ENCODE measurements at places on chromosomes 4 and X. TPM values are rescaled to one million over a fixed set of nuclear protein-coding genes. Genes with fewer than 3 reads are reported as not detected.

Gene LINC00632
- 2.7 TPM for total RNA-seq

Gene CCDC110
- total RNA-seq, result 0.35 TPM

Gene CNGA1
- total RNA-seq, result not detected

Gene HTRA3
- total RNA-seq, result 0.13 TPM

GRCh38 chr4:46211406-46211805 lies 87.6 kb upstream of the GABRG1 start:
- H3K27me3 ChIP-seq, result no peaks in the 10 kb centered on the region
- H3K4me1 ChIP-seq, result no peaks in the 10 kb centered on the region
- H3K36me3 ChIP-seq, result no peaks in the 10 kb centered on the region
- DNase-seq, result no peak
- H3K27ac ChIP-seq, result no peak overlapping the region
- no peak overlapping the region for H3K4me3 ChIP-seq

DNA sequence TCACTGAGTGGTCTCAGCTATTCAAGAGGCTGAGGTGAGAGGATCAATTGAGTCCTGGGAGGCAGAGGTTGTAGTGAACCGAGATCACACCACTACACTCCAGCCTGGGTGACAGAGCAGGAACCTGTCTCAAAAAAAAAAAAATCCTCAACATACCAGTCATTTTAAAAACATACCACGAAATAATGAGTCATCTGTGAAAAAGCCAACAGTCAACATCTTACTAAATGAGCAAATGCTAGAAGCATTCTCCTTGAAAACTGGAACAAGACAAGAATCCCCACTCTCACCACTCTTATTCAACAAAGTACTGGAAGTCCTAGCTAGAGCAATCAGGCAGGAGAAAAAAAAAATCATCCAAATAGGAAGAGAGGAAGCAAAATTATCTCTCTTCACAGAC lies 104.0 kb upstream of the ARHGEF9 start:
- no peaks in the 10 kb centered on the region for H3K36me3 ChIP-seq
- DNase-seq, result no peak
- H3K27me3 ChIP-seq, result no peaks in the 10 kb centered on the region
- H3K27ac ChIP-seq, result no peak overlapping the region
- no peaks in the 10 kb centered on the region for H3K4me1 ChIP-seq

DNA sequence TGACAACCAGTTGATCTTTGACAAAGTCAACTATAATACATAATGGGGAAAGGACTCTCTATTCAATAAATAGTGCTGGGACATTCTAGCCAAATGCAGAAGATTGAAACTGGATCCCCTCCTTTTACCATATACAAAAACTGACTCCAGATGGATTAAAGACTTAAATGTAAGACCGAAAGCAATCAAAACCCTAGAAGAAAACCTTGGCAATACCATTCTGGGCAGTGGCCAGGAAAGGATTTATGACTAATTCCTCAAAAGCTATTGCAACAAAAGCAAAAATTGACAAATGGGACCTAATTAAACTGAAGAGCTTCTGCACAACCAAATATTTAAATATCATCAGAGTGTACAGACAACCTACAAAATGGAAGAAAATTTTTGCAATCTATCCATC lies 185.1 kb downstream of the NPNT start:
- H3K36me3 ChIP-seq, result no peaks in the 10 kb centered on the region
- no peak overlapping the region for H3K27ac ChIP-seq
- DNase-seq, result no peak
- H3K4me3 ChIP-seq, result no peak overlapping the region

DNA sequence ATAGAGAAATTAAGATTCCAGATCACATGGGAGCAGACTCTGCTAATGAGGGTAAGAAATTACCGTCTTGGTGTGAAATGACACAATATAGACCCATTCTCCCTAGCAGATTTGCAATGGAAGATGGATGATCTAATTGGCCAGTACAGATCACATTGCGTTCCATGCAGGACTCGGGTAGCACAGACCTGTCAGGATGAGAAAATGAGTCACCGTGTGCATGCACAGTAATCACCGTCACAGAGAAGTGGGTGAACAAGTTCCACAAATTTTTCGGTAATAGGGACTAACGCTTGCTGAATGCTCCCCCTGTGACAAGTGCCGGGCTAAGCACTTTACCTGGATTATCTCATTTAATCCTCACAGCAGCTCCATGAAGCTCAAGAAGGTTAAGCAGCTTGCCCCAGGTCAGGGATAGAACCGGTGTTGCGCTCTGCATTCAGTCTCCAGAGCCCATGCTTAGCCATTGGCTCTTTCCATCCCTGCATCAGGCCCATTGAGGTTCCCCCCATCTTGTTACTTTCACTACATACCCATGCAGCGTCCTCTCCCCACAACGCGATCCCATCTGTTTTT lies 375.6 kb downstream of the FBXW7 start:
- peaks cover 4% of the 10 kb centered on the region for H3K4me1 ChIP-seq
- no peak overlapping the region for H3K27ac ChIP-seq
- no peaks in the 10 kb centered on the region for H3K27me3 ChIP-seq
- no peaks in the 10 kb centered on the region for H3K36me3 ChIP-seq
- H3K4me3 ChIP-seq, result no peak overlapping the region

All from T-cell (primary cell).